ENCODE measurements at places on chromosomes 11 and 22.
A peak's percentile ranks its signal among the peaks of the same experiment; 100 is the strongest.

- H3K36me3 ChIP-seq, result no peaks in the 10 kb centered on the region
- H3K4me1 ChIP-seq, result no peaks in the 10 kb centered on the region
- H3K4me3 ChIP-seq, result no peak overlapping the region
- DNase-seq, result no peak
- no peak overlapping the region for H3K27ac ChIP-seq
These were observed 22.4 kb upstream of the CACNG2 start for GRCh38 chr22:36726007-36726380.

- H3K4me3 ChIP-seq, result no peak overlapping the region
- no peak overlapping the region for H3K27ac ChIP-seq
- H3K4me1 ChIP-seq, result no peaks in the 10 kb centered on the region
- H3K36me3 ChIP-seq, result no peaks in the 10 kb centered on the region
- DNase-seq, result no peak
These were observed 159.6 kb downstream of the TBC1D22A start for GRCh38 chr22:46922037-46922436.

GRCh38 chr11:59008947-59009346 is 69.7 kb downstream of the GLYATL1 start:
- H3K4me3 ChIP-seq, result no peak overlapping the region
- no peaks in the 10 kb centered on the region for H3K27me3 ChIP-seq
- no peak for DNase-seq
- peaks cover 52% of the 10 kb centered on the region for H3K4me1 ChIP-seq
- H3K27ac ChIP-seq, result peak overlapping the region; percentile 95

DNA sequence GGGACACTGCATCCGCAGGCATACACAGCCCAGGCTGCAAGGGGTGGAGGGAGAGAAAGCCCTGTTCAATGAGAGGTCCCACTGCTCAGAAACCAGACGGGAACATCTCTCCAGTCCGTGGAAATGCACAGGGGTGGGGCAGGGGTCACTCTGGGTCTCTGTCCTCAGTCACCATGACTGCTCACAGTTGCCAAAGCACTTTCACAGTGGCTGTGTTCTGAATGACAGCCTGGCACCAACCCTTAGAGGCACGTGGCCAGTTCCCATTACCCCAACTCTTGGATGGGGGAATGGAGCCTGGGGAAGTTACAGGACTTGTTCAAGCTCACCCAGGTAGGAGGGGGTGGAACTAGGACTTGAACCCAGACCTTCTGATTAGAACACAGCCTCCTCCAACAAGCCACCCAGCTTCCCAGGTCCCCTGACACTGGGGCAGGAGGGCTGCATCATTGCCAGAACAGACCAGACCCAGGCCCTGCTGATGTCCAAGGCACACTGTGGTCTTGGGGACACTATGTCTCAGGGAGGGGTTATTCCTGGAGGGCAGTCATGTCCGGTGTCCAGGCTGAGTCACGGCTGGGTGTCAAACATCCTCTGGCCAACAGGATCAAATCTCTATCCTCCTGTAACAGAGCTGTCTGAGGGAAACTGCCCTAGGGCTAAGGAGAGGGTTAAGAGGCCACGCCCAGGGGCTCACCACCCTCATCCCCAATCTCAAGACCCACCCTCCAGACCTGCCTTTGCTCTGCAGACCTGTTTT is 8.2 kb downstream of the ZNF70 start:
- DNase-seq, result no peak
- H3K36me3 ChIP-seq, result no peaks in the 10 kb centered on the region
- H3K4me1 ChIP-seq, result no peaks in the 10 kb centered on the region
- no peaks in the 10 kb centered on the region for H3K27me3 ChIP-seq
- no peak overlapping the region for H3K27ac ChIP-seq

- no peaks in the 10 kb centered on the region for H3K36me3 ChIP-seq
- H3K27me3 ChIP-seq, result no peaks in the 10 kb centered on the region
- no peak overlapping the region for H3K4me3 ChIP-seq
- H3K27ac ChIP-seq, result no peak overlapping the region
These were observed 12.4 kb downstream of the POU2AF3 start for GRCh38 chr11:111310723-111311122.

GRCh38 chr22:32720924-32721323 is 80.6 kb upstream of the TIMP3 start:
- no peak overlapping the region for H3K4me3 ChIP-seq
- no peaks in the 10 kb centered on the region for H3K27me3 ChIP-seq
- peaks cover 18% of the 10 kb centered on the region for H3K4me1 ChIP-seq
- DNase-seq, result no peak

GRCh38 chr11:86152006-86152862 is 83.3 kb upstream of the PICALM start:
- H3K4me1 ChIP-seq, result peaks cover 31% of the 10 kb centered on the region
- peak overlapping the region; percentile 59 for H3K27ac ChIP-seq
- no peak overlapping the region for H3K4me3 ChIP-seq
- no peaks in the 10 kb centered on the region for H3K27me3 ChIP-seq

DNA sequence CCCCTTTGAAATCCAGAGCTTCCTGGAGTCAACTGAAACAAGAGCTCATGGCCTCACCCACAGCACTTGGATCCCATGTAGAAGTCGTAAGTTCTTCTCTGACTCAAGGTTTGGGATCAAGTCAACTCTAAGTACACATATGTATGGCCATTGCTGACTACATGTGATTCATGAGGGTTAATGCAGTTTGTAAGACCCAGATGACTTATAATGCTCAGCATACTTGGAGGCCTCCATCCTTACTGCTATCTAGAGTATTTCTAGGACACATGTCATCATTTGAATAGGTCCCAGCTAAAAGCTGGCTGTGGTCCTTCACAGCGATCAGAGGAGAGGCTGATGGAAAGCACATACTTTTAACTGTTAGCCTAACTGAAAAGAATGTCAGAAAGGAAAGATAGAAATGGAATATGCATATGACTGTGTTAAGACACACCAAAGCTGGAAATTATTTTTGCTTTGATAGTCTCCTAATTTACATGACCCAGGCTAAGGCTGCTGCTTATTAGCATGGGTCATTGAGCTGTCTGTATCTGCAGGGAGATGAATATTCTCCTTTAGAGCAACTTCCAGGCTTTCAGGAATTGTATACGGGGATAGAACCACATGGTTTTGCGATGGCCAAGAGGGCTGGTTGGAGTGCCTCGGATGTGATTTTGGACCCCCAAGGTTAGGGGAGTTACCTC is 76.3 kb downstream of the NTM start:
- no peak for DNase-seq
- no peaks in the 10 kb centered on the region for H3K36me3 ChIP-seq
- no peak overlapping the region for H3K27ac ChIP-seq
- H3K27me3 ChIP-seq, result no peaks in the 10 kb centered on the region

GRCh38 chr11:57527056-57527631 is 3.4 kb downstream of the TIMM10 start:
- DNase-seq, result peak; percentile 60
- peaks cover 19% of the 10 kb centered on the region for H3K4me1 ChIP-seq
- H3K36me3 ChIP-seq, result no peaks in the 10 kb centered on the region
- no peak overlapping the region for H3K4me3 ChIP-seq

GRCh38 chr22:23036684-23037428 is 33.5 kb upstream of the GNAZ start:
- no peaks in the 10 kb centered on the region for H3K36me3 ChIP-seq
- no peaks in the 10 kb centered on the region for H3K27me3 ChIP-seq
- H3K4me1 ChIP-seq, result peaks cover 16% of the 10 kb centered on the region
- no peak overlapping the region for H3K4me3 ChIP-seq

GRCh38 chr11:65069217-65069616 is 10.9 kb upstream of the NAALADL1 start:
- no peak overlapping the region for H3K4me3 ChIP-seq
- no peak for DNase-seq
- no peaks in the 10 kb centered on the region for H3K27me3 ChIP-seq
- H3K27ac ChIP-seq, result no peak overlapping the region
- H3K4me1 ChIP-seq, result peaks cover 12% of the 10 kb centered on the region

DNA sequence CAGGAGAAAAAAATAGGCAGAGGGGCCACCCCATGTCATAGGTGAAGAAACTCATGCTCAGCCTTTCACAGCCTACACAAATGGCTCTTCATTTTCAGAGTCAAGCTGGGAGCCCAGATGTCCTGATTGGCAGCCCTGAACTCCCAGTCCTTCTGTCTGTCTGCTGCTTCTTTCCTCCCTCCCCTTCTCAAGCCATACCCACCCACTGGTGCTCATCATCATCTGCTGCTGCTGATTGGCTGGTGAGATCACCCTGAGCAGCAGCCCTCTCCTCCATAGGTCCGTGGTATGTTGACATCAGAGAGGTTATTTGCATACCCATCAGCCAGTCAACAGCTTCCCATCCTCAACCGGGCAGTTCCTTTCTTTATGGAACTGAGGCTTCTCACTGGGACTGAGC is 46.1 kb upstream of the PRDM11 start:
- H3K4me1 ChIP-seq, result peaks cover 6% of the 10 kb centered on the region
- no peaks in the 10 kb centered on the region for H3K36me3 ChIP-seq
- no peak overlapping the region for H3K4me3 ChIP-seq
- H3K27me3 ChIP-seq, result no peaks in the 10 kb centered on the region
- no peak overlapping the region for H3K27ac ChIP-seq

DNA sequence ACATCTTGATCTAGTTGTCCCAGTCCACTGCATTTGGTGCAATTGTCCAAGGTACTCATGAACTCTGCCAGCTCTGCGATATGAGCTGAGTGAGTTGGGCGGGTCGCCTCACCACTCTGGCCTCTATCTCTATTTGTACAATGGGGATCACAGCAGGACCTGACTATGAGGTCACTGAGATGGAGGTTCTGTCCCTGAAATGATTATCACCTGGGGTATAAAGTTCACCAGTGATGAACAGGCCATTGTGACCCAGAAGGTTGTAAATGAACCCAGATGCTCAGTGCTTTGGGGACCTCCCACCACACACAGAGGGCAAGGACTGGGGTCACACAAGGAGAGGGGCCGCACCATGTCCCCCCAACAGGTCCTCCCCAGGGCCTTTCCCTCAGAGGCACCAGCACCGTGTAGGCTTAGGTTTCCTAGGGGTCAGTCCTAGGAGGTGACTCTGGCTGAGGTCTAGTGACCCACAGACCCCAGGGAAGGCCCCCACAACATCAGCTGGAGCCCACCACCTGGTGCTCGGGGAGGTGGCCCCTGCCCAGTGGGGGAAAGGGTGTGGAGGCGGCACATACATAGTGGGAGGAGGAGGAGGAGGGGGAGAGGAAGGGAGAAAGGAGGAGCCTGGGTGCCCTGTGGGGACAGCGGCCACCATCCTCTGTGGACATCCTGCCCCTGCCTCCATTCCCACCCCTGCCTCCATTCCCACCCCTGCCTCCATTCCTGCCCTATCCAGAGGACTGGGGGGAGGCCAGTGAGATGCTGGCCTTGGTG is 25.0 kb upstream of the IGLL1 start:
- no peaks in the 10 kb centered on the region for H3K36me3 ChIP-seq
- no peaks in the 10 kb centered on the region for H3K4me1 ChIP-seq
- H3K4me3 ChIP-seq, result no peak overlapping the region
- no peak for DNase-seq
- H3K27ac ChIP-seq, result no peak overlapping the region

- H3K36me3 ChIP-seq, result no peaks in the 10 kb centered on the region
- DNase-seq, result no peak
- no peaks in the 10 kb centered on the region for H3K27me3 ChIP-seq
- H3K4me1 ChIP-seq, result peaks cover 8% of the 10 kb centered on the region
These were observed 336.8 kb downstream of the GUCY1A2 start for GRCh38 chr11:106681435-106681834.

DNA sequence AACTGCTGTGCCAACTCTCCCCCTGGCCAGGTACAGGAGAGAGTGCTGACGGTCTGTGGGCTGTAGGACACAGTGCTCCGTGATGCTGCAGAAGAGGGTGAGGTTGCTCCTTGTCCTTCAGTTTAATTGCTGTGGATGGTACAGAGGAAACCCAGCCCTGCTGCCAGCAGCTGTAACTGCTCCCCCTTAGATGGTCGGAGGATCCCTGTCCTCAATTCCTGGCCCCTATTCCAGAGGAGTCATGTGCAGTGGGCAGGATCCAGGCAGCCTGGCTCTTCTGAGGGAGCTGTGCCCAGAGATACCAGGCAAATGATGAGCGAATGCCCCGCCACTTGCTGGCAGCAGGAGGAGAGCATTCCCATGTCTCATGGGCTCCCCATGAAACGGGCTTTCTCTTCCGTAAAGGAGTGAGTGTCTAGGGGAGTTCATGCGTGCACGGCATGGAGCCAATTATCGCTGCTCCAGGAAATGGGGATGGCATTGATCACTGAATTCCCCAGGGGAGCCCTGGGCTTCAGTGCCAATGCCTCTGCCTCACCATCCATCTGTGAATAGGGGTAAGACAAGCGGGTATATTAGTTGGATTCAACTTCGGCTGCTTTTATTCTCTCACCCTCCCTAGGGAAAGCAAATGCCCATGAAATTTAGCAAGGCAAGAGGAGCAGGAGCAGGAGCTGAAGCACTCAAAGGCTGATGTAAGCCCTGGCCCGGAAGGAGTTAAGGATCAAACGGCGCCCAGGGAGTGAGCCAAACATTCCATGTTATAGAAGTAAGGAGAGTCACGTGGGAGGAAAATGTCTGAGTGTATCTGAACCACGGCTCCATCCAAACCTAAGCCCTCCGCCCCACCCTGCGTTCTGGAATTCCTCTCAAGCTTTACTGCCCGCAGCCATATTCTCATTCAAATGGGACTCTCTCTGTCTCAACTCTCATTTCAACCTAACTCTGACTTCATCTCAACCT is 51.0 kb upstream of the CSNK2A3 start:
- no peak overlapping the region for H3K4me3 ChIP-seq
- no peaks in the 10 kb centered on the region for H3K4me1 ChIP-seq
- H3K36me3 ChIP-seq, result no peaks in the 10 kb centered on the region
- no peak overlapping the region for H3K27ac ChIP-seq
- DNase-seq, result no peak

DNA sequence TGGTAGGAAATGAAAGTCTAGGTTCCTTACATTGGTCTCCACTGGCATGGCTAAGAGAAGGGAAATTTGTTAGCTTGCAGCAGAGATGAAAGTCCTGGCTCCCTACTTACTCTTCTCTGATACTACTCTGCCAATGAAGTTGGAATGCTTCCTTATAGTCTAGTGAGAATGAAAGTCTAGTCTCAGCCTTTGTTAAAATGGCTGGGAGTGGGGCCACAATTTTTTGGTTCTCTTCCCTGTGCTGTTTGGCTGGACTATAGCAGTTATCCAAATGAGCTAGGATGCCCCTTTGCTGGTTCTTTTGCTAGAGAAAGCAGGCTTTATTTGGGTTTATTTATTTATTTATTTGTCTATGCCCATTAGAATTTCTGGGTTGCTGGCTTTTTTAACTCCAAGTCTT is 414.3 kb downstream of the AASDHPPT start:
- no peak for DNase-seq
- H3K27ac ChIP-seq, result no peak overlapping the region
- H3K4me1 ChIP-seq, result no peaks in the 10 kb centered on the region
- no peaks in the 10 kb centered on the region for H3K36me3 ChIP-seq
- no peak overlapping the region for H3K4me3 ChIP-seq

DNA sequence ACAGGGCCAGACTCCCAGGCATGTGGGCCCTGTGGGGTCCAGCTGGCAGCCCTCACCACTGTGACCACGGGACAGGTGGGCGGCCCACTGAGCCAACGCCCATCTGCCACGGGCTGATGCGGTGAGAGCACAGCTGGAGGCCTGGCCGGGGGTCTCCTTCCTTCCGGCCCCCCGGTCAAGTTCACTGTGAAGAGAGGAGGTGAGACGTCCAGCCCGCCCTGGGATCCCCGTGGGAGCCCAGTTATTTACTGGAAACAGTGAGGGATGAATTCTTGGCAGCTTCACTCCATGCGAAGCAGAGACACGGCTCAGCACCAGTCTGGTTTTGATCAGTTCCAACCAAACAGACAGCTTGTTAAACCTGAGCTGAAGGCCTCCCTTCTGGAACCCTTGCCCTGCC is 38.7 kb downstream of the WNT11 start:
- no peak overlapping the region for H3K27ac ChIP-seq
- H3K4me1 ChIP-seq, result no peaks in the 10 kb centered on the region
- DNase-seq, result no peak
- H3K27me3 ChIP-seq, result 0 out of 2 replicates have a peak, but pooled peaks cover under 1% of the 10 kb centered on the region

- no peaks in the 10 kb centered on the region for H3K27me3 ChIP-seq
- no peak overlapping the region for H3K27ac ChIP-seq
- H3K4me3 ChIP-seq, result peak overlapping the region; percentile 97
- peaks cover 13% of the 10 kb centered on the region for H3K36me3 ChIP-seq
These were observed 1.6 kb downstream of the RTCB start for GRCh38 chr22:32410459-32410858.

Data from MM.1S (cell line).